HFFc6 (cell line): ENCODE measurements at places on chromosomes 12 and 14. TPM values are rescaled to one million over a fixed set of nuclear protein-coding genes. Genes with fewer than 3 reads are reported as not detected.
A peak's percentile ranks its signal among the peaks of the same experiment; 100 is the strongest.

STAT6 gene
- 80.9 to 95.7 TPM (median 83.7 TPM) in 3 replicates for total RNA-seq

CLEC2A gene
- total RNA-seq = not detected in 3 replicates

PMCH gene
- not detected in 3 replicates for total RNA-seq

RBMS2 gene
- 69.9 to 81.3 TPM (median 74.3 TPM) in 3 replicates for total RNA-seq

ADAM20 gene
- 0.07 to 0.17 TPM (median 0.09 TPM) in 3 replicates for total RNA-seq

- peaks cover 5% of the 10 kb centered on the region; the same call in 1 of the 2 replicates for H3K27me3 ChIP-seq
- H3K4me1 ChIP-seq = peaks cover 56% of the 10 kb centered on the region
- H3K4me3 ChIP-seq = peak overlapping the region; percentile 99
- no peak for DNase-seq
- H3K27ac ChIP-seq = peak overlapping the region; percentile 25
Observed at GRCh38 chr12:109994401-109995175, 1.6 kb downstream of the GIT2 start.

DNA sequence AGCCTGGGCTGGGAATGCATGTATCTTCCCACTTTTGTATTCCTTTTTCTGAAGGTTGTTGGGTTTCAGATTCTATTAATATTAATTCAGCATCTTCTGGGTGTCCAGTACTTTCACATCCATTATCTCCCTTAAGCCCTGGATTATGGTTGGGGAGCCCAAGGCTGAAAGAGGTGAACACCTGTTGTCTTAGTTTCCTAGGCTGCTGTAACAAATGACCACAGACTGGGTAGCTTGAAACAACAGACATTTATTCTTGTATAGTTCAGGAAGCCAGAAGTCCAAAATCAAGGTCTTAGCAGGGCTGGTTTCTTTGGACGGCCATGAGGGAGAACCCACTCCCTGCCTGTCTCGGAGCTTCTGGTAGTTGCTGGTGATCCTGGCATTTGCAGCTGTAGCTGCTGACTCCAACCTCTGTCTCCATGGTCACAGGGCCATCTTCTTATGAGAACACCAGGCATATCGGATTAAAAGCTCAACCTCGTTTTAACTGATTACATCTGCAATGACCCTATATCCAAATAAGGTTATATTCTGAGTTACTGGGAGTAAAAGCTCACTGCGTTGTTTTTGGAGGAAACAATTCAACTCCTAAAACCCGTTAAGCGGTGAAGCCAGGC, 68.2 kb upstream of the CLMN start:
- no peak overlapping the region for H3K27ac ChIP-seq
- peaks cover 7% of the 10 kb centered on the region for H3K4me1 ChIP-seq
- H3K27me3 ChIP-seq = peaks cover 6% of the 10 kb centered on the region
- DNase-seq = no peak

GRCh38 chr12:124453419-124454351, 113.7 kb downstream of the NCOR2 start:
- 0 out of 2 replicates have a peak overlapping the region, but pooled peaks have one; percentile 22 for H3K4me3 ChIP-seq
- peaks cover 8% of the 10 kb centered on the region for H3K36me3 ChIP-seq
- peak overlapping the region; percentile 64 for H3K27ac ChIP-seq
- DNase-seq = peak; percentile 69
- peaks cover 12% of the 10 kb centered on the region for H3K27me3 ChIP-seq
- H3K4me1 ChIP-seq = peaks cover 36% of the 10 kb centered on the region

GRCh38 chr12:46830731-46831334, 5.0 kb upstream of the SLC38A4 start:
- H3K27me3 ChIP-seq = peaks cover 14% of the 10 kb centered on the region
- no peaks in the 10 kb centered on the region for H3K36me3 ChIP-seq
- no peak overlapping the region for H3K27ac ChIP-seq
- H3K4me1 ChIP-seq = peaks cover 23% of the 10 kb centered on the region
- DNase-seq = no peak

DNA sequence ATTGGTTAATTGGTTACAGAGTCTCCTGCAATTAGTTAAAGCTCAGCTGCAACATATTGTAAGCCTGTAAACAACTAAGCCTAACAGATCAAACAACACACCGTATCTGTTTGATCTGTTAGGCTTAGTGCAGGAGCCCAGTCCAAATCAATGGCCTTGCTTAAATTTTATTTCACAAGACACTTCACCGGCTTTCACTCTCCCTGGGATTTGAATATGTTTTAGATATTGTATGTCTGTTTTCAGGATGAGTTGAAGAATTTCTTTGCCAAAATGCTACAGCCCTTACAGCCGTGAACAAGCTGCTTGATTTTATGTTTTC, 5.5 kb upstream of the RNASE1 start:
- no peaks in the 10 kb centered on the region for H3K4me1 ChIP-seq
- no peak overlapping the region for H3K4me3 ChIP-seq
- DNase-seq = no peak
- peaks cover 17% of the 10 kb centered on the region for H3K27me3 ChIP-seq

DNA sequence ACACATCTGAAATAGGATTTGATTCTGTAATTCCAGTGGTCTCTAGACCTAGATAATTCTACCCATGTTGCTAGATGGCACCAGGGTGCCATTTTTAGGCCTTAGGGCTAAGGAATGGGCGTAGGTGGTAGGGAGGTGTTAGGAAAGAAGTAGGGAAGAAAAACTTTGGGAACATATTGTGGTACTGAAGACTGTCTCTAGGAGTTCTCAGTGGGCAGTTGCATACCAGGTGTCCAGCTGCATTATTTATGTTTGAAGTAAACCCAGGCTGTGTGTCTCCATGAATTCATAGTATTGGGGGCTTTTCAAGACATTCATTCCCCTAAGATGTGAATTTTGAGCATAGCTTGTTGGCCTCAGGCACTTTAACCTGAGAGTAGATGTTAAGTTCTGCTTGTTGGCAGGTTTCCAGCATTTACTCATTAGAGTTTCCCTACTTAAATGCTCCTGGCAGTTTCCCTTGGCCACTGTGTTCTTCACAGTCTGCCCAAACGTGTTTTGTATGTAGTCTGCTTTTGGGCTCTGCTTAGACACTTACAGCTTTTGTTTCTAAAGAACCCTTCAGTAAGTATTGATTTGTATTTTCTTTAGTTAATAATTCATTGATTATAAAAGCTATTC, 31.5 kb upstream of the CCT2 start:
- H3K27me3 ChIP-seq = peaks cover 2% of the 10 kb centered on the region; the same call in 1 of the 2 replicates
- peak; percentile 41 for DNase-seq
- peak overlapping the region; percentile 94 for H3K27ac ChIP-seq
- H3K36me3 ChIP-seq = peaks cover 22% of the 10 kb centered on the region
- peaks cover 53% of the 10 kb centered on the region for H3K4me1 ChIP-seq

- H3K36me3 ChIP-seq = no peaks in the 10 kb centered on the region
- H3K4me1 ChIP-seq = no peaks in the 10 kb centered on the region
- DNase-seq = no peak
- no peak overlapping the region for H3K27ac ChIP-seq
- no peak overlapping the region for H3K4me3 ChIP-seq
Observed at GRCh38 chr12:145369-145960, 68.5 kb downstream of the SLC6A12 start.

DNA sequence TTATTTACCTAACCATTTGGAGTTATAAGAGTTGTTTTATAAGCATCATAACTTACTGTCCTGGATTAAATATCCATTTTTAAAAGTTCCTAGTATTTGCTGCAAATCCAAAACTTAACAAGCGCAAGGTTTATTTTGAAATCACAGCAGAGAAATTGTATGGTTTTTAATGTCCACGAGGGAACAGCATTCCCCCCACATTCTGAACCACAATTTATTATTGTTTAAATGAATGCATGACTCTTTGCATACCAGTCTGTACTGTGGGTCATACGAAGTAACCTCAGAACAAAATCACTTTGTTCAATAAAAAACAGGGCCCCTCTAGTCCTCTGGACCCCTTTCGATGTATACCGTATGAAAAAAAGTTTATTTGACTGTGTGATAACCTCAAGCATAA, 75.9 kb downstream of the DACT1 start:
- H3K4me1 ChIP-seq = peaks cover 26% of the 10 kb centered on the region
- H3K36me3 ChIP-seq = no peaks in the 10 kb centered on the region
- peaks cover 6% of the 10 kb centered on the region; the same call in 1 of the 2 replicates for H3K27me3 ChIP-seq
- H3K4me3 ChIP-seq = no peak overlapping the region

DNA sequence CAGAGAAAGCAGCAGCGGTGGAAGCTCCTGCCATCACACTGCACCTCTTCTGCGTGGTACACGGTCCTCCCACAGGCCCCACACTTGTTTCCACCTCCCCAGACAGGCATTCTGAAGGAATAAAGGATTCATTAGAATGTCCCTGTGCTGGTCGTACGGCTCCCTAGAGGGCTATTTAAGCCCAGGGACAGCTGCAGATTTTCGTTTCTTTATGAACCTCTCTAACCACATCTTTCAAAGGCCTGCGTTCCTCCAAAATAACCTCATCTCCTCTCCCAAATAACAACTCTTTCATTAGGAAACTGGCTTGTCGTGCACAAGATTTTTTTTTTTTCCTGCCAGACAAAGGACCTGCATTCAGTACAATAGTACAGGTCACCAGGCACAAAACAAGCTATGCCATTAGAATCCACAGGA, 12.7 kb downstream of the CSRP2 start:
- no peak overlapping the region for H3K27ac ChIP-seq
- peaks cover 45% of the 10 kb centered on the region for H3K4me1 ChIP-seq
- no peak overlapping the region for H3K4me3 ChIP-seq
- DNase-seq = no peak
- H3K27me3 ChIP-seq = peaks cover 2% of the 10 kb centered on the region

GRCh38 chr12:109637348-109637747, 63.8 kb downstream of the MVK start:
- H3K4me1 ChIP-seq = no peaks in the 10 kb centered on the region
- H3K27me3 ChIP-seq = peaks cover 14% of the 10 kb centered on the region
- no peak overlapping the region for H3K4me3 ChIP-seq
- H3K36me3 ChIP-seq = no peaks in the 10 kb centered on the region

DNA sequence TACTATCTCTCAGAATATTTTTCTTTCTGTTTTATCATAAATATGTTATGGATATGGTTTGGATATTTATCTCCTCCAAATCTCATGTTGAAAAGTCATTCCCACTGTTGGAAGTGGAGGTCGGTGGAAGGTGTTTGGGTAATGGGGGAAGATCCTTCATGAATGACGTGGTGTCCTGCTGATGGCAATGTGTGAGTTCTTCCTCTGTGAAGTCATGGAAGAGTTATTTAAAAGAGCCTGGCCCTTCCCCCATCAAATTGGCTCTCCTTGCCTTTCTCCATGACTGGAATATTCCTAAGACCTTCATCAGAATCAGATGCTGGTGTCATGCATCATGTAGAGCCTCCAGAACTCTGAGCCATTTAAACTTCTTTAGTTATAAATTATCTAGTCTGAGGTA, 1291.6 kb downstream of the FSCB start:
- DNase-seq = no peak
- H3K36me3 ChIP-seq = no peaks in the 10 kb centered on the region; the same call in 1 of the 2 replicates
- no peak overlapping the region for H3K4me3 ChIP-seq

GRCh38 chr12:121297435-121297991, 1.0 kb upstream of the CAMKK2 start:
- H3K27me3 ChIP-seq = no peaks in the 10 kb centered on the region
- no peaks in the 10 kb centered on the region for H3K36me3 ChIP-seq
- H3K27ac ChIP-seq = peak overlapping the region; percentile 62
- DNase-seq = peak; percentile 23

GRCh38 chr14:68401855-68402254, 391.0 kb downstream of the ZFP36L1 start:
- H3K27ac ChIP-seq = no peak overlapping the region
- H3K4me1 ChIP-seq = peaks cover 82% of the 10 kb centered on the region
- H3K27me3 ChIP-seq = no peaks in the 10 kb centered on the region
- no peaks in the 10 kb centered on the region for H3K36me3 ChIP-seq
- no peak overlapping the region for H3K4me3 ChIP-seq
- DNase-seq = no peak
